H7 (cell line): ENCODE measurements at places on chromosomes 4 and X.
A peak's percentile ranks its signal among the peaks of the same experiment; 100 is the strongest.

DNA sequence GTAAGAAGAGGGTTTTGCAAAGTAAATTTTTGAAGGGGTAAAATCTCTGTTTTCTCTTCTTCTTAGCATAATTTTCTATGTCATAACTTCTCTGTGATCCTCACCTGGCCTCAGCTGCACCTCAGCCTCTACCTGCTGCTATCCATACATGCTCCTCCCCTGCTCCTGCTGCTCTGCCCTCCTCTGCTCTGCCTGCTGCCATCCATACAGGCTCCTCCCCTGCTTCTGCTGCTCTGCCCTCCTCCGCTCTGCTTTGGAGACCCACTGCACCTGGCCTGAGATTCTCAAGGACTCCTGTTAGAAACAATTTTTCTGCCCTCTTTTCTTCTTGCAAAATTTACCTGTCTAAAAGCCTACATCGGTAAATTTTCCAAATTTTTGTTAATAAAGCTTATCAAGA, 388.6 kb upstream of the PITX2 start:
- DNase-seq, result peak; percentile 3

GRCh38 chr4:876780-877179, 50.9 kb upstream of the CPLX1 start:
- peak; percentile 91 for DNase-seq

DNA sequence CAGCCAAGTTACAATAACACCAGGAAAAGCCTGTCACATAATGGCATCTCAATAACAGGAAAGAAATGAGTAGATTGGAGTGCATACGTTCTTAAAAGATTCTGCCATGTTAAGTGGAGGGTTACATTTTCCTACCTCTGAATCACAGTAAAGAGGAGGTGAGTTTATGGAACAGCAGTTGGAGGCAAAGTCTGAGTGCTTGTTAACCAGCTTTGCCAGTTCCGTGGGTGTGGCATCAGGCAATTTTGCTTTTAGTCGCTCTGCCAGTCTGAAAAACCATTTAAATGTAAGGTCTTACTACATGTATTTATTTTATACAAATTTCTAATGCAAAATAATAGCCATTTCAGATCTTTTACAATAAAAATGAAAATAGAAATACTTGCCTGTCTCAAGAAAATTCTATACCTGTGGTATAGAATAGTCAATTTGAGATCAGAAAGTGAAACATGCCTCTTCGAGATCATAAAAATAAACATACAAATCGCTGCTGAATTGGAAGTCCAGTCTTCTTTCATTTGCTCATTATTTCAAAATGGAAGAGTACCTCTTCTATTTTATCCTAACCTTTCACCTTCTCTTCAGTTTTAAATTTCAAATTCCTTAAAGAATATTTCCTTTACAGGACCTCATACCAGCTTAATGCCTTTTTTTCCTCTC, 31.4 kb downstream of the GC start:
- no peak for DNase-seq

DNA sequence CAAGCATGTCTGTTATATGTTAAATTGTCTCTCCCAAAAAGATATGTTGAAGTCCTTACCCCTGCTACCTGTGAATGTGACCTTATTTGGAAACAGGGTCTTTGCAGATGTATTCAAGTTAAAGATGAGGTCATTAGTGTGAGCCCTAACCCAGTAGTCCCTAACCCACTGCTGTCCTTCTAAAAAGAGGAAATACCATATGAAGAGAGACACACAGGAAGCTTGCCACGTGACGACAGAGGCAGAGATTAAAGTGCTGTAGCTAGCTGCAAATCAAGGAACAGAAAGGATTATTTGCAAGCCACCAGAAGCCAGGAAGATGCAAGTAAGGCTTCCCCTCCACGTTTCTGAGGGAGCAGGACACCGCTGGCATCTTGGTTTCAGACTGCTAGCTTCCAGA, 150.1 kb downstream of the HNRNPD start:
- peak; percentile 13 for DNase-seq

DNA sequence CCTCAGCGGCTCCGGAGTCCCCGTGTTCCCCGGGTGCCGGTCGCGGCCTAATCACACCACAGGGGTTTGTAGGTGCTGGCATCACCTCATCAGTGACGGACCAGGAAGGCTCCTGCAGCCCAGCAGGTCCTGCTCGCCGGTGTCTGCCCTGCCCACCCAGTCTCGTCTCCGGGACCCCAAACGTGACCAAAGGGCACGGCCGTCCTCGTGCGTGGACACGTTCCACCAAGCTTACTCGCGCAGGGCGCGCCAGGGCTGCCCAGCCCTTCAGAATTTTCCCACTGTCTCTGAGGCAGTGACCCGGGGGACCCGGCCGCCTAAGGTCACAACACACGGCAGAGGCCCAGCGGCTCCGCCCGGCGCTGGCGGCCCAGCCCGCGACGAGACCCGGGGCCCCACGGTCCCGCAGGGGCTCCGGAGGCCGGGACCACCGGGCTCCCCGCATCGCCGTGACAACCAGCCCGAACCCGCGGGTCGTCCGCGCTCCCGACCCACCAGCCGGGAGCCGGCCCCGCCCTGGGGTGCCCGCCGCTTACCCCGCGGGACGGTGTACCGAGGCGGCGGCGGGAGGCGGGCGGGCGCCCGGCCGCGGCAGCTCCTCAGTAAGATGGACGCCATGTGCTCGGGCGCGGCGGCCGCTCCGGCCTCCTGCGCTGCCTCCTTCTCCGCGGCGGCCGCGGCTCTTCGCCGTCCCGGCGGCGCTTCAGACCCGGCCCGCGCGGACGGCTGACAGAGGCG, 454 bp downstream of the LETM1 start:
- peak; percentile 76 for DNase-seq

DNA sequence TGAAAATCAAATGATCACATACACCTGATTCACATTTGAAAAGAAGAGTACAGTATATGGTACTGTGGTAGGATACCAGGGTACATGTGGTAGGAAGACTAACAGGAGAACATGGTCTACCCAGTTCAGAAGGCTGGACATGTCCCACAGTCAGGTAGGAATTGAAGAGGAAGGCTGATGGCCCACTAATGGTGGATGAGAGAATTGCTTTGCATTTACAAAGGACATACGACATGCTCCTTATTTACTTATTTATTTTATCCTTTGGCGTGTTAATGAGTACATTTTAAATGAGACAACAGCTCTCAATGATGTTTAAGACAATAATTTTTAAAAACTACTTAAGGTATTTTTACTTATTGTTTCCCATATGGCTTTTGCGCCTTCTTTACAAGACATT, 106.7 kb upstream of the BMP2K start:
- peak; percentile 27 for DNase-seq

DNA sequence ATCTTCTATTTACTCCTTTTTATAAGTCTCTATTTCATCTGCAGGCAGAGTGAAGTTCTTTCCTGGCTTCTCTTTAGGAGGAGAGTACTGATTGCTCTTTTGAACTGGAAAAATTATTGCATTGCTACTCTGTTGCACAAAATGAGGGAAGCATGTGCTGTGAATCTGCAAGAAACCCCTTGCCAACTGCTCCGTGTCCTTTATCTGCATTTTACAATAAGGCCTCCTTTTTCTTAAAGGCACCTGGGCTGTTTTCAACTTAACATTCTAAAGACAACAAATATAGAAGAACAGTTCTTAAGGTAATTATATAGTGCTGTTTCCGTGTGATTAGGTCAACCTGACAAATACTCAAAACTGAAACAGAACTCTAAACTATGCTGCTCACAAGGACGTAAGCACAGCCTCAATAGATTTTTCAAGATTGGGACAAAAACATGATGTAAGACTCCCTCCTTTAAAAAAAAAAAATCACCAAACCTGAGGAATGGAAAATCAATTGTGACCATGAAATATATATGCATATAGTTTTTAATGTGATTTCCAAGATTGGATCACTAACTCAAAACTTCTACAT, 716.6 kb upstream of the INTU start:
- DNase-seq, result no peak

- DNase-seq, result no peak
Measured at GRCh38 chr4:76674983-76675382, 223.0 kb downstream of the SOWAHB start.

DNA sequence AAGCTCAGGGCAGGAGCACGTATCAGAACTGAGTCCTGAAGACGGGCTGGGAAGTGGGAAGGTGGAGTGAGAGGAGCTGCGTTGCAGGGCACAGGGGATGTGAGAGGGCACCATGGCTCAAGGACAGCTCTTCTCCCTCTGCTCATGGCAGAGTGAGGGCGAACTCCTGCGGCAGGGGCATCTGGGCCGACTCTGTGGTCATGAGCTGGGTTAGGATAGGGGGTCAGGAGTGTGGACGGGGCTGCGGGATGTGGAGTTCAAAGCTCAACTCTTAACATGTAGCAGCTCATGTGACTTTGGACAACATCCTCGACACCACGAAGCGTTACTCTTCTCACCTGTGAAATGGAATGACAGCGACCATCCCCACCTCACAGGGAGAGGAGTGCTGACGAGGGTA, 19.4 kb upstream of the SORCS2 start:
- peak; percentile 7 for DNase-seq

- DNase-seq, result peak; percentile 37
Measured at GRCh38 chrX:143757375-143757774, 36.8 kb upstream of the SPANXN2 start.

- peak; percentile 4 for DNase-seq
Measured at GRCh38 chr4:80386281-80386886, 50.9 kb downstream of the CFAP299 start.
